SJCRH30 (cell line): ENCODE measurements at places on chromosomes 11 and 22.
A peak's percentile ranks its signal among the peaks of the same experiment; 100 is the strongest.

DNA sequence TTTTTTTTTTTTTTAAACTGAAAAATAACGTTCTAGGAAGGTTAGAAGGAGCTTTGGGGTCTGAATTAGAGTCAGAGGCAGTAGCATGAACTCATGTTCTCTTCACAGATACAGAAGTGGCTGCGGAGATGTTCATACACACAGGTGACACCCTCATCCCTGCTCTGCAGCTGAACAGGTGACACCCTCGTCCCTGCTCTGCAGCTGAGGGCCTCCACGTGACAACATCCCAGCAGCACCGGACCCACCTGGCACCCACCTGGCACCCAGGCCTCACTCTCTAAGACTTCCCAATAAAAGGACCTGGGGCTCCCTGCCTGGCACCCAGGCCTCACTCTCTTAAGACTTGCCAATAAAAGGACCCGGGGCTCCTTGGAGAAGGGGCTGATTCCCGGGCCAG is 19.8 kb downstream of the DRD4 start:
- no peak overlapping the region for H3K27ac ChIP-seq
- H3K4me3 ChIP-seq, result no peak overlapping the region
- peaks cover 4% of the 10 kb centered on the region; the same call in 1 of the 2 replicates for H3K36me3 ChIP-seq
- H3K4me1 ChIP-seq, result no peaks in the 10 kb centered on the region
- no peak for DNase-seq

GRCh38 chr11:107844041-107844440 is 14.5 kb downstream of the SLC35F2 start:
- H3K27ac ChIP-seq, result no peak overlapping the region
- H3K4me3 ChIP-seq, result no peak overlapping the region
- H3K36me3 ChIP-seq, result no peaks in the 10 kb centered on the region

- H3K27ac ChIP-seq, result no peak overlapping the region
- no peak overlapping the region for H3K4me3 ChIP-seq
- DNase-seq, result no peak
- peaks cover 12% of the 10 kb centered on the region for H3K4me1 ChIP-seq
Measured at GRCh38 chr11:19558189-19558986, 154.2 kb upstream of the NAV2 start.

DNA sequence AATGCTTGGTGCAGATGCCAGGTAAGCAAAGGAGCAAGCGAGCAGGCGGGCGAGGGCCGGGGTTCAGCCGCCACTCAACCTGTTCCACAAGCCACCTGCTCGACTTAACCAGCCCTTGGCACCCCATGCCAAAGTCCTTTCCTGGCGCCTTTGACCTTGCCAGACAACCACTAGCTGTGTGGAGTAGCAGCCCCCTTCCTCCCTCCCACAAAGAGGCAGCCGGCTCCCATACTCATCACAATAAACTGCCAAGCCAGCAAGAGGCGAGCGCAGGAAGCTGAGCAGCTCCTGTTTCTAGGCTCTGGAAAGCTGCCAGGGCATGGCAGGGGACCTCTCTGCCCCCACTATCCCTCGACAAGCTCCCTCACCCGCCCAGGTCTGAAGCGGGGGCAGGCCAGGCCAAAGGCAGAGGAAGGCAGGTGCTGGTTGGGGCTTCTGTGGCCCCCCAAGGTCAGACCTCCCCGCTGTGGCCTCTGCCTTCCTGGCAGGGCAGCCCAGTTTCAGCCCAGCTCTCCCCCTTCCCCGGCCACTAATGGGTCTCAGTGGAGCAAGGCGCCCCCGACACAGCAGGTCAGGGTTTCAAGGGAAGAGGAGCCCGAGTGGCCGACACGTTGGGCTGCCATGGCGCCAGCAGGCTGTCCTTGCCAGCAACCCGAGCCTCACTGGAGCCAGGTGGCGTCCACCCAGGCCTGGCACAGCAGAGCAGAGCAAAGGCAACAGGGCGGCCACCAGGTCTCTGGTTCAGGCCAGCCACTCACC is 15.3 kb downstream of the MACROD1 start:
- H3K36me3 ChIP-seq, result no peaks in the 10 kb centered on the region
- H3K4me1 ChIP-seq, result peaks cover 9% of the 10 kb centered on the region; the same call in 1 of the 2 replicates
- no peak for DNase-seq
- no peak overlapping the region for H3K27ac ChIP-seq
- H3K4me3 ChIP-seq, result no peak overlapping the region

- DNase-seq, result no peak
- no peaks in the 10 kb centered on the region for H3K36me3 ChIP-seq
- H3K27me3 ChIP-seq, result no peaks in the 10 kb centered on the region
- H3K4me1 ChIP-seq, result peaks cover 5% of the 10 kb centered on the region; the same call in 1 of the 2 replicates
- H3K4me3 ChIP-seq, result peak within 1 kb of the TSS; percentile 74
Measured at GRCh38 chr11:17388609-17389210, at the start of gene KCNJ11. Gene KCNJ11, minus strand, starts transcription at chr11:17388659. Its CDS starts 568 bp downstream, at chr11:17388091.
